ENCODE measurements at places on chromosomes 3 and 15.

GRCh38 chr3:76841747-76842146 lies 198.2 kb upstream of the ROBO2 start:
- DNase-seq, result no peak

- DNase-seq, result no peak
Measured at GRCh38 chr3:11384074-11384473, 111.9 kb downstream of the ATG7 start.

- no peak for DNase-seq
Measured at GRCh38 chr15:64133623-64134344, 17.7 kb upstream of the SNX22 start.

DNA sequence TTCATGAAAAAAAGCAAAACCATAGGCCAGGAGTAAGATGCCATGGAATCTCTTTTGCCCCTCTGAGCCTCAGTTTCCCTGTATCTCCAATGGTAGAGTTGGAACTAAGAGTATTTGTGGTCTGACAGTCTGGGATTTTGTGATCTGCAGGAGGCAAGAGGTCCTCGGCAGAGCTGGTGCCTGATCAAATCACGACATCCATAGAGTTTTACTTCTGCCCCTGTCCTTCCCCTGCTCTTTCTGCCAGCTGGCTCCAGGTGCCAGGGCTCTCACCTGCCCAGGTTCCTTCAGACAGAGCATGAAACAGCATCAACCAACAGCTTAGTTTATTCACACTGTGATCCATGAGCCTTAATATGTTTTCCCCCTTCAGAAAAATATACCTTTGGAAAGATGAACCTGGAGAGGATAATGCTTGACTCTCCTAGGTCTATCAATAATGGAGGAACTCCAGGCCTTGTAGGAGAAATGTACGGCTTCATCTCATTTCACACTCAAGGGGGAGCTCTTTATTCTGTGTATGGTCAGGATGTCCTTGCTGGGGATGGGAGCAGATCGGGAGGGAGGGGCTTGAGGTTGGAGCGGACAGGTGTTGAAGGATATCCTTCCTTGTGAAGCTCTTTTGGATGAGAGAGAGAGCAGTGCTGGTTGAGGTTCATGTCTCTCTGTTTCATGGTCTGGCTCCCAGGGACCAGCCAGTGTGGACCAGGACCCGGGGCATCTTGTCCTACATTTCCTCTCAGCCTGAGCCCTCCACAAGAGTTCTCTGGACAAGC lies 309.9 kb downstream of the RPLP1 start:
- no peak for DNase-seq

DNA sequence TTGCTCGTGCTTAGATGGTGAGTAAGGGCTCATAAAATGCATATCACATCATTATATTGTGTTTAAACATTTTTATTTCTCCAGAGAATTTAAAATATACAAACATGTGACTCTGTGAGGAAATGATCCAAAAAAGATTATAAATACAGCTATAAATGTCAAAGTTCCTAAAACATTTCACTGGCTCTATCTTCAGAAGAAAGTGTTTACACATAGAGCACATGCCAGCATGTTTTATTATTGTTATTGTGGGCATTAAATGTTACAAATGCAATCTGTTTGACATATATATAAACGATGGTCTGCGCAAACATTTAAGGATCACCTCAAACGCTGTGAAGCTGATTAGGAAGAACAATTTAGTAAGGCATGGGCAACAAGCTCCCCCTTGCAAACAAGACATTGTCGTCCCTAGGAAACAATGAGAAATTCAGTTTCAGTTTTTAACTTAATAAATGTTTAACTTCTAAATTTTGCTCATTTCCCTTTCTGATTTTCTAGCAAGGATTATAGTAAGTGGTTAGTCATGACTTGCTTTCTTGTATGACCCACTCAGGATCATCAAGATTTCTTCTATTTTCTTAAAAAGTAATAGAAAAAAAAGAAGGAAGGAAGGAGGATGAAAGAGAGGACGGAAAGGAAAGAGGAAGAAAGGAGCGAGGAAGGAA lies 207.5 kb downstream of the SATB1 start:
- DNase-seq, result no peak

DNA sequence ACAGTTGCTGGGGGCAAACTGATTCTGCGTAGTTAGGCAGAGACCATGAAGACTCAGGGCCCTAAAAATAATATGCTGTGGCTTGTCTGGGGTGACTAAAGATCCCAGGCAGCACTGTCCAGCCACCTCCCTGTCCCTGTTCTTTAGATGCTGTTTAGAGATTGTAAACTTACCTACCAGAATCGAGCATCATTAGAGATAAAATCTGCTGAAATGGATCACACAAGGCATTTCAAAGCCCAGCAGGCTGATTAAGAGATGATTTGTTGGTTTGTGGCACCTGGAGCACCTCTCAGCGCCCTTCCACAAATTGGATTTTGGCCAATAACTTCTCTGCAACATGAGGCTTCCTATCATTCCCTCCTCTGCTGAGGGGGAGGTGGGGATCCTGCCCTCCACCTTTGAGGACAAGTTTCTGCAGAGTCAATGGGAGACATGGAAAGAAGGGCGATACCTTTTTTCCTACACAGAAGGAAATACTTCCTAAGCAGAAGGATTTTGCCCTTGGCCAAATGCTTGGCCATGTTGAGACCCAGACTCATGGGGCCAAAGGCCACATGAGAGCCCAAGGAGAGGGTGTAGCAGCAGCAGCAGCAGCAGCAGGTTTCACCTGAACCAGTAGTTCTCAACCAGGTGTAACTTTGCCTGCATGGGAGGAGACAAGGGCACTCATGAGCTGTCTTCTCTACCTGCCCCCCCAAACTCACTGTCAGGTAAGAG lies 37.5 kb downstream of the SEMA5B start:
- DNase-seq, result no peak

GRCh38 chr3:36558961-36559360 lies 178.7 kb downstream of the STAC start:
- DNase-seq, result no peak

DNA sequence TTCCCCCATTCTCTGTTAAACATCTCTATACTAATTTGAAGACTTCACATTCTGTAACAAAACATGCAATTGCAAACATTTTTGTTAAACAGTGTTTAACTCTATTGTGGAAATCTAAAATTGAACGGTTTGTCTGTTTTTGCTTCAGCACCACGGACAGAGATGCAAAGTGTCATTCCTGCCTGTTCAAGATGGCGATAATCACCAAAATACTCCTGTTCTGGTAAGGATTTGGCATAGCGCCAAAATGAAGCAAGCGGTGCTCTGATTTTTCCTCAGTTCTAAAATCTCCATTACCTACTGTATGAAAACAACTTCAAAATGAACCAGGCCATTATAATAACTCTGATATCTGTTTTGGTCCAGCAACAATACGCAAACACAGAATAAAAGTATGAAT lies 129.7 kb upstream of the TUSC7 start:
- DNase-seq, result no peak

DNA sequence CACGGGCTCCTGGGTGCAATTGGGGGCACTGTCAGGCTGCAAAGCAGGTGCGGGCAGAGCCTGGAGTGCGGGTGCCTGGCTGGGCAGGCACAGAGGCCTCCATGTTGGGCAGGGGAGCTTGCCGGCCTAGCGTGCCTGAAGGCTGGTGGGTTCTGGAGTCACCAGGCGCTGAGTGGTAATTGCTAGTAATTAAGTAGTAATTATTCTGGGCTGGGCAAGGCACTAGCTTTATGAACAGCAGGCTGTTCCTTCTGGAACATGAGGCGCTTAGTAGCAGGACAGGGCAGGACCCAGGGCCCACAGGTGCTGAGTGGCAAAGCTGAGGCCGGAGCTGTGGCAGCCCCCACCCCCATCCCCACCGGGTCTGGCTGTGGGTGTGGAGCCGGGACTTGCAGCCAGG lies 25.3 kb downstream of the PLXNA1 start:
- DNase-seq, result no peak

DNA sequence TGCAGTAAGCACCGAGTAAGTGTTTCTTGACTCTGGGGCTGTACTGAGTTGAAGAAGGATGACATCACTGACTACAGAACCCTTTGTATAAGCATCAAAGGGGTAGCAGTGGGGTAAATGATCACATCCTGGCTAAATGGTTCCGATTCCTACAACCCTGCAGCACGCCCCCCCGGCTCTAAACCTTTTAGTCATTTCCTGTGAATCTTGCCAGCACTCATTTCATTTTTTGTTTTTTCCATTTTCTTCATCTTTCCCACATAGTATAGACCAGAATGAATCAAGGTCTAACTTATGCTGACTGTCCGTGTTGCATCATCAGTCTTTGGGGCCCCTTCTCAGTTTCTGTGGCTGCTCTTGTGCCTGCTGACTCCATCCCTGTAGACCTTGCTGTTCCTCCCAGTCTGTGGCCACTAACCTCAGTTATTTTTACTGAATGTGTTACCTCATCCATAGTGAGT lies 383.1 kb upstream of the TPRG1 start:
- DNase-seq, result no peak

DNA sequence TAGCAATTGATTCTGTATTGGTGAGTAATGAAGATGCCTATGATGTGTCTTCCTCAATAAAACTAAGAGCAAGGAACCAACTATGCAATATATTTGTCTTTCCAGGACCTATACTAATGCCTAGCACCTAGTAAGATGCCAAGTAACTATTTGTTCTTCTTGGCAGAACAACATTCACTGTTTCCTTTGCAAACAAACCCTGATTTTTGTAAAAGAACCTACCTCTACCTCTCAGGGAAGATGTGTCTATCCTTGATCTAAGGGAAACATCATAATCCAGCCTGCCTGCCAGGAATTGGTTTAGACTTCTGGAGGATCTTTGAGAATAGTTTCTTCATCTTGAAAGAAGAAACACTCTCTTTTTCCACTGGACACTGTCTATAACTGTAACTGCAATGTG lies 3.8 kb upstream of the ADPRH start:
- no peak for DNase-seq

DNA sequence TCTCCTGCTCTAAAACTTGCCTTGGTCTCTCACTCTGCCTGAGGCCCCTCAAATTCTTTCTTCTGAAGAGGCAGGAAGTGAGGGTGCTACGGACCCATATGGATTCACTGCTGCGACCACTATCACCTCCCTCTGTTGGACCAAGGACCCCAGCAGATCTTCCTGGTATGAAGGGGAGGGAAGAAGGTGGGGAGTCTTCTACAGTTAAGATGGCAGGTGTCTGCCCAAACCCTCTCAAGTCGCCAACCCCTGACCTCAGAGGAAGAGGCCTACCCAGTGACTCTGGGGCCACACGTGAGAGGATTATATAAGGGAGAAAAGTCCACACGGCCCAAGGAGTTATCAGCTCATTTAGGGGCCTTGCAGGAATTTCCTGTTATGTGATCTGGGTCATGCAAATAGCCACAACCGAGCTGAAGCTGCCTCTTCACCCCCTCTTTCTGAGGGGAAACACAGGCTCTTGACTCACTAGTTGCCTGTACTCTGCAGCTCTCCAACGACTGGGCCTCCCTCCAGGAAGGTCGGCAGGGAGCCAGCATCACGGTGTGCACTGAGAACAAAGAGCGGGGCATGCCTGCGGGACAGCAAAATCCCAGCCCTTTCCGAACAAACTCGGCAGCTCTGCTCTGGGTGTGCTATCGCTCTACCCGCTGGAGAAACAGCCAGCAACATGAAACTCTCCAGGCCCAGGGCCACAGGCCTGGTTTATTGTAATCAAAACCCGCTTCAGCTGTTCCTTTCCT lies 116.0 kb downstream of the XXYLT1 start:
- peak; percentile 96 for DNase-seq

DNA sequence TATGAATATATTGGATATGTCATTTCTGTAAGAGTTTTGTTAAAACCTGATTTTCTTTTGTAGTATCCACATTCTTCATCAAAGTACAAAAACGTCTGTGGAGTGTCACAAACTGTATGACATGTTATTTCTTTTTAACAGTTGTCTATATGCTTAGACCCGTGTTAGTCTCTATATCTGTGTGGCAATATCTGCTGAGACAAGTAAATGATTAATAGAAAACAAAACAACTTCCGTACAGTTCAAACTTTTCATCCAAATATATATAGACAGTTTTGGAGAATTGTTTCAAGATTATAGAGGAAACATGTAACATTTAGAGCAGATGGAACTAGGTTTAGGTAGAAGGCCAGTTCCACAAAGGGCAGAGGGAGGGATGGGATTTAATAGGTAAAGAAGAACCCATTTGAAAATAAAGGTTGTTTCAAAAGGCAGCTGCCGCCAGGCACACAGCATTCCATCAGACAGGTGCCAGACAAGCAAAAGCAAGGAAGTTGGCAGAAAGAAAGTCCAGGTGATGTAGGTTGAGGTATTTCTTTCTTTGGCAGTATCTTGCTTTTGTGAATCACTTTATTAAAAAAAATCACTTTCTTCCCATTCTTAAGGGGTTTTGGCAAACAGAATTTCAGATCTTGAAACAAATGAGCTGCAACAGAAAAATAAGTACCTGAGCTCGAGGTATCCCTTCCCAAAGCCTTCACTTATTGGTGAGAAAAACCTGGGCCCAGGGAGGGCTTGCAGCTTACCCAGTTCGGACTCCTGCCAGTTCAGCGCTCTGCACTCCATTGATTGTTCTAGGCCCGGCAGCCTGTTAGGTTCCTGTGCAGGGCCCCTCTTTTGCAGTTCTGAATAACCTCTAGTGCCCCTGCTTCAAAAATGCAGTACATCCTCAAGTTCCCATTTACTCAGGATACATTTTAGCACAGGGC lies 49.0 kb downstream of the LRRN1 start:
- no peak for DNase-seq

DNA sequence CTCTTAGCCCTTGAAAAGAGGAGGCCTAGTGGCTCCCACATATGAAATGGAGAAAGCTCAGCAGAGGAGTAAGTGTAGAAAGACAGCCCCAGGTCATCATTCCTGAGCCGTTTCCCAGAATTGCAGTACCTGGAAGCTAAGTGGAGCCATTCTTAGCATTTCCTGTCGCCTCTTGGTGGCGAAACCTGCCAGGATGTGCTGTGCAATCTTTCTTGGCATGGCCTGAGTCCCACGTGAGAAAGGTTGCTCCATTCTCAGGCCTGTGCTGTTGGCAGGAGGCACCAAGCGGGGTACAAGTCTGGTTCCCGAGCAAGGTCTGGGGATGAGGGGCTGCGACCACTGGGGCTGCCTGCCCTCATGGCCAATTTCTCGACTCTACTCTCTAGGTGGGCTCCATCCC lies 207.2 kb upstream of the TPM1 start:
- no peak for DNase-seq

- DNase-seq, result no peak
Measured at GRCh38 chr3:132273036-132273435, 44.2 kb upstream of the ACP3 start.

DNA sequence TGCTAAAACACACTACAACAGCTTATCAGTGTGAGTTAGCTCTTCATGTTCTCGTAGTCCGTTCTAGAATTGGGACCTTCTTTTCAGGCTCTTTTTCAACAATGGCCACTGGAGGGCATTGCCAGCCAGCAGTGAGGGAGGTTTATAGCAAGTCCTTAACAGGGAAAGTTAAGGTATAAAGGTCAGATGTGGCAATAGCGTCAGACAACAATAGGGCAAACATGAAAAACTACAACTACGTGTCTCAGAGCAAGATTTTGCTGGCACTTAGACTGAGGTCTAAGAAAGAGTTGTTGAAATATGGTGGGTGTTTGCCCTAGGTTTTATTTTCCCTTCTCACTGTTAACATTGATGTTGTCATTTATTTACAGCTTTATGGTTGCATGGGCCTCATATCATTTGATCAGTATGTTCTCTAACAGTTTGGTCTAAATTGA lies 161.4 kb downstream of the GMNC start:
- no peak for DNase-seq
